ENCODE measurements at places on chromosomes 7 and 10. TPM values are rescaled to one million over a fixed set of nuclear protein-coding genes. Genes with fewer than 3 reads are reported as not detected.

ITIH2 gene
- total RNA-seq: not detected

ZNF117 gene
- 9.4 TPM for total RNA-seq

NAT16 gene
- not detected for total RNA-seq

SMO gene
- total RNA-seq: 2.7 TPM

ASIC3 gene
- total RNA-seq: 3.4 TPM

TRIM50 gene
- total RNA-seq: not detected

GIMAP6 gene
- total RNA-seq: 11.7 TPM

PRXL2A gene
- 21.7 TPM for total RNA-seq

GPR85 gene
- 0.16 TPM for total RNA-seq

TMEM213 gene
- total RNA-seq: not detected

DGKI gene
- total RNA-seq: 1.2 TPM

TAF3 gene
- 10.1 TPM for total RNA-seq

TMEM139 gene
- total RNA-seq: 48.0 TPM

GRCh38 chr10:62043421-62044021, 142.0 kb downstream of the ARID5B start:
- DNase-seq: no peak

DNA sequence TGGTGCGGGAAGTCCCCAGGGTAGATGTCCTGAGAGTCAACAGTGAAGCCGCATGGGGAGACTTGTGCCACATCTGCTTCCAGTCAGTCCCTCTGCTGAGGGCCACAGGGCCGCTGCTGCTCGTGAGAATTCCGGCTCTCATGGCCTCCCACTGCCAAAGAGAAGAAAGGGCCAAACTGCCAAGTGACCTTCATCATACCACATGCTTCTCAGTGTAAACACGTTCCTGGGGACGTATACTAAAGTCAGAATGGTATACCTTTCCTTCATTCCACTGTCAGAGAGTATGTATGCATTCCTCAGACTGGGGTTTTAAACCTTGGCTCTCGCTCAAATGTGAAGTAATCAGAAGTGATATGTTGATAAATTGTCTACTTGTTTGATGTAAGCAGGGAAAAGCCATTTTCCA, 52.8 kb upstream of the SEC61G start:
- no peak for DNase-seq

DNA sequence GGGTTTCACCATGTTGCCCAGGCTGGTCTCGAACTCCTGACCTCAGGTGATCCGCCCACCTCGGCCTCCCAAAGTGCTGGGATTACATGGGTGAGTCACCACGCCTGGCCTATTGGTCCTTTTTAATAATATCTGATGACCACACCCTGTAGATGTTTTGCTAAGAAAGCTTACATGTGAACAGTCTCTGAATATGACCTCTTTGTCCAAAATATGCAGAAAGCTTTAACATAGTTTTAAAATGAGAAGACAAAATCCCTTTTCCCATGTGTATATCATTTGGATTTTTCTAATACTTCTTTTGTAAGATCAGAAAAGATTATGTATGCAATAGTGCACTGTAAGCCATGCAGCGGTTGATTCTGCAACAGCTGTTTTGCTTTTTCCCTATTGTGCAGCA, 38.5 kb downstream of the MCU start:
- DNase-seq: no peak

- peak; percentile 52 for DNase-seq
These were observed 1217.6 kb upstream of the LRRN3 start for GRCh38 chr7:109873296-109873695.

DNA sequence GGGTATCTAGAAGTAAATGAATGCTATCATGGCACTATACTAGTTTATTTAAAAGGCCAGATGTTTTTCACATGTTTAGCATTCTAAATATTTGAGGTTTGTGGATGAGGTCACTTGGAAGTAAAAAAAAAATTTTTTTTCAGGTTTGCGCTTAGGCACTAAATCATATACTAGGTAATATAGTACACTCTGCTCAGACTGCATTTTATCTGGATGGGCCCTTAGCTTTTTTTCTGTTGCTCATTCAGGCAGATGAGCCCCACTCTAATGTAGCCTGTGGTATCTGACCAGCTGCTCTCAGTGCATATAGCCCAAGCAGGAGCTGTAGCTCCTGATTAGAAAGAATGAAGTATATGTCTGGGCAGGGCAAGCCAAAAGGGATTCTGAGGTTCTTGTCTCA, 210.1 kb downstream of the AUTS2 start:
- no peak for DNase-seq

GRCh38 chr10:369221-369683, 234.0 kb downstream of the ZMYND11 start:
- DNase-seq: no peak

- no peak for DNase-seq
These were observed 143.2 kb downstream of the SRPK2 start for GRCh38 chr7:105245398-105246114.

DNA sequence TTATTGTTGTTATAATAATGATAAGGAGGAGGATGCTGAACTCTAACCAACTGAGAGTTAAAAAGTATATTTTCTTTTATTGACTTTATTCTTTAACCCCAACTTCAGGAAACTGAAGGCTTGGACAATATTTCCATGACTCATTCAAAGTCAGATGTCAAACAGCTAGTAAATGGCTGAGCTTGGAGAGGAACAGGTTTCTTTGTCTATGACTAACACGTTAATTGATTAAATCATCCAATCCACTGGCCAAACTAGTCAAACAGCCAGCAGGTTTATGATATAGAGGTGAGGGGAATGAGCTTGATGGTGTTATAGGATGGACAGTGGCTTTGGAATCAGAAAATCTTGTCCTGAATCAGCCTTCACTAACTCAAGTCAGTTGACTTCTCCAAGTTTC, 119.1 kb upstream of the WDR11 start:
- no peak for DNase-seq

DNA sequence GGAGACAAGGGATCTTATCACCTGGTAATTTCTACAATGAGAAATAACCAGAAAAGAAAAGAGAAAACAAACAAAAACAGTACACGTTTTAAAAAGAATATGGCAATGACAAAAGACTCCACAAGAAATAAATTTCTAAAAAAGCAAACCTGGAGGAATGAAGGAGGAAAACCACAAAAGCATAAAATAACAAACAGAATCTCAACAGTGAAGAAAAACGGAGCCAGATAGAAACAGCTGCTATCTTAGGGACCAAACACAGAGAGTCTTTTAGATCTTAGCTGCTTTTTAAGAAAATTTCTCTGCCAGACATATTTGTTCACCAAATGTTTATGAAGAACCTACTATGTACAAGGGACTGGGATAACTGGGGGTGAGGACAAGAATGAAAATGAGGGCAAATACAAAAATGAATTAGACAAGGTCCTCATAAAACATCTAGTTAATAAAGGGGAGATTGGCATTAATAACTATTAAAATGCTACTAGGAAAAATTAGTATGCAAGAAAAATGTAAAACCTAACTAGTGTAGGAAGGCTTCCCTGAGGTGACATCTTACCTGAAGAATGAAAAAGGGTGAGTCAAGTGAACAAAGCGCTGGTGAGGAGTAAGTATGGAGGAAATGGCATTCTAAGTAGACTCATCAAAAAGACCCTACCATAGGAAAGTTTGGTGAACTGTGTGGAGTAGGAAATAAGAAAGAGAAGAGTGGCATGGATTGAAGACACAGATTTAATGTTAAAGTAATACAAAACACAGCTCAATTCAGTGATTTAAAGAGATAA, 34.3 kb downstream of the WASL start:
- DNase-seq: no peak

DNA sequence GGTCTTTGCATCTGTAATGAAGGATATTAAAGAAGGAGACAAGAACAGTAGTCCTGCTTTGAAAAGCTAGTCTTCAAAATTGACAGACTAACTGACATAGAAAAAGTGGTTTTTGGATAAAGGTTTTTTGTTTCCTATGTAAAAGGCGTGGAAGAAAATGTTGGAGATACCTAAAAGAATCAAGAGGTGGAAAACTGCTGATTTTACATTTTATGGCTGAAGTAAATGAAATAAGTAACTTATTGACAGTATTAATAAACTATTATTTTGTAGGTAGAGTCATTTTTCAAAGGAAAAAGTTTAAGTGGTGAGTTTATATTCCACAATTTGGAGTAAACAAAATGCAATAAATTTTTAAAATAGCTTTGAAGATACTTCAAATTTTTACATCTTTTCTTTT, 12.6 kb upstream of the HELLS start:
- DNase-seq: no peak

- no peak for DNase-seq
These were observed 36.8 kb downstream of the CCM2 start for GRCh38 chr7:45036796-45037195.

- no peak for DNase-seq
These were observed 52.7 kb downstream of the HTR5A start for GRCh38 chr7:155122831-155123230.

GRCh38 chr10:61606959-61607907, 55.5 kb upstream of the CABCOCO1 start:
- DNase-seq: no peak

Data from transverse colon (tissue), 4 donors.